ENCODE measurements at places on chromosomes 12 and 14. TPM values are rescaled to one million over a fixed set of nuclear protein-coding genes. Genes with fewer than 3 reads are reported as not detected.
A peak's percentile ranks its signal among the peaks of the same experiment; 100 is the strongest.

GRCh38 chr12:61538951-61539350 is 721.3 kb upstream of the USP15 start:
- DNase-seq: no peak
- no peaks in the 10 kb centered on the region for H3K36me3 ChIP-seq
- no peak overlapping the region for H3K4me3 ChIP-seq
- no peaks in the 10 kb centered on the region for H3K4me1 ChIP-seq
- H3K27ac ChIP-seq: no peak overlapping the region

GRCh38 chr14:91996948-91997371 is 42.9 kb downstream of the TRIP11 start:
- no peak overlapping the region for H3K4me3 ChIP-seq
- H3K27me3 ChIP-seq: no peaks in the 10 kb centered on the region
- H3K36me3 ChIP-seq: peaks cover 30% of the 10 kb centered on the region
- H3K4me1 ChIP-seq: peaks cover 39% of the 10 kb centered on the region
- no peak overlapping the region for H3K27ac ChIP-seq
- DNase-seq: no peak

- H3K27me3 ChIP-seq: no peaks in the 10 kb centered on the region
- H3K4me3 ChIP-seq: no peak overlapping the region
- DNase-seq: no peak
- H3K27ac ChIP-seq: no peak overlapping the region
- no peaks in the 10 kb centered on the region for H3K36me3 ChIP-seq
These were observed 289.5 kb downstream of the RMST start for GRCh38 chr12:97752129-97752528.

DNA sequence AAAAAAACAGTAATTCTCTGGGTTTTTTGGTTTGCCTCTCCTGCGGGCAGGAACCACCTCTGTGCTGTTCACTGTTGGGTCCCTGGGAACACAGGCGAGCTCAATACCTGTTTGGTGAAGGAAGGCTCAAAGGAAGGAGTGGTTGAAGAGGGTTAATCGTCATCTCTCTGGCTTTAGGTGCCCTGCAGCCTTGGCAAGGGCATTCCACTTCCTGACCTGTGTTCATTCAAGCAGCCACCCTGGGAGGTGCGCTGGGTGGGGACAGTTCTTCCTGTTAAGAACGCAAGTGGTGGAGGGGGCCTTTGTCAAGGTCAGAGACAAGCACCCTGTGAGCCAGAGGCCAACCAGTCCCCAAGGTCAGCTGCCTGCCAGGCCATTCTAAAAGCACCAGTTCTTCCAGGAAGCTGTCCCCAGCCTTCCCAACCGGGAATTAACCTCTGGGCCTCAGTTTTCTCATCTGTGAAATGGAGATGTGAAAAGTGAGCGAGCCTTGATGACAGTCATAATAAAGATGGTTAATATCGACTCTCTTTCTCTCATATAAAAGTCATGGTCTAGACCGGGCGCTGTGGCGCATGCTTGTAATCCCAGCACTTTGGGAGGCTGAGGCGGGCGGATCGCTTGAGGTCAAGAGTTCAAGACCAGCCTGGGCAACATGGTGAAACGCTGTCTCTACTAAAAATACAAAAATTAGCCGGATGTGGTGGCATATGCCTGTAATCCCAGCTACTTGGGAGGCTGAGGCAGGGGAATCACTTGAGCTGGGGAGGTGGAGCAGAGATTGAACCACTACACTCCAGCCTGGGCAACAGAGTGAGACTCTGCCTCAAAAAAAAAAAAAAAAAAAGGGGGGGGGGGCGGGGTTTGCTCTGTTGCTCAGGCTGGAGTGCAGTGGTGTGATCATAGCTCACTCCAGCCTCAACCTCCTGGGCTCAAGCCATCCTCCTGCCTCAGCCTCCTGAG is 6.1 kb downstream of the RHOF start:
- no peaks in the 10 kb centered on the region for H3K27me3 ChIP-seq
- peaks cover 61% of the 10 kb centered on the region for H3K36me3 ChIP-seq
- DNase-seq: peak; percentile 56
- H3K4me1 ChIP-seq: peaks cover 87% of the 10 kb centered on the region

DNA sequence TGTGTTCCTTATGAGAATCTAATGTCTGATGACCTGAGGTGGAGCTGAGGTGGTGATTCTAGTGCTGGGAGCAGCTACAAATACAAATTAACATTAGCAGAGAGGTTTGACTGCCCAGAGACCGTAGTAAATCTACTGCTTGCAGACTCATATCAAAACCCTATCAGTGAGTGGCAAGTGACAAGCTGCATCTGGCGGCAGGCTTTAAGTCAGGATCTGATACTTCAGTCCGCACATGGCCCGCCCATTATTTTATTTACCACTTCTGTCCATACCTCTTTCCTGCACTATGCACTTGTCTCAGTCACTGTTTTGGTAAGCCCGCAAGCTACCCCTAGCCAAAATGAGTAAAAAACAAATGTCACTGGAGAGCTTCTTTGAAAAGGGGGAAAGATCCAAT is 11.4 kb downstream of the CEP128 start:
- DNase-seq: no peak
- H3K4me1 ChIP-seq: peaks cover 31% of the 10 kb centered on the region
- H3K27ac ChIP-seq: peak overlapping the region; percentile 85

DNA sequence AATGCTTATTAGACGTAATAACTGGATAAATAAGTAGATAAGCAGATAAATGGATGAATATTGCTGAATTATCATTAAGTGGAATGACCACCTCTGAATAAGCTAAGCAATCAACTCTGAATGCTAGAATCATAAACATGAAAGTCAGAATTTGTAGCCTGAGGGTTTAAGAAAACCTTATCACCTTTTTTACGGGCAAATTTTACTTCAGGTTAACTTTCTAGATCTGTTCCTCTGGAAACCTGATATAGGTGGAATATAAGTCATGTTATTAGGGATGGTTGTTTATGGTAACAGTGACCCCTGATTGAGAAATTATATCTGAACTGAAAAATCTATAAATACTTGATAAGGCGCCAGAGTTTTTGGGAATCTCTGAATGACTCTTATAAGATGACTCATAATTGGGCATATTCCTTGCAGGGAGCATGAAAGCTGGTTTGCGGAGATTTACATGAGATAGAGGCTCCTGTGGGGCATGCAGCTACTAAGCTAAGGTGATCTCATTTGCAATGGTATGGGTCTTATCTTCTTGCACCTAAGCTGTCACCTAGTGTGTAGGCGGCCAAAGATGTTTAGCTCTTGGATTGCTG is 12.1 kb downstream of the SPX start:
- peaks cover 6% of the 10 kb centered on the region for H3K4me1 ChIP-seq
- no peaks in the 10 kb centered on the region for H3K36me3 ChIP-seq
- H3K27ac ChIP-seq: no peak overlapping the region
- H3K4me3 ChIP-seq: no peak overlapping the region

DNA sequence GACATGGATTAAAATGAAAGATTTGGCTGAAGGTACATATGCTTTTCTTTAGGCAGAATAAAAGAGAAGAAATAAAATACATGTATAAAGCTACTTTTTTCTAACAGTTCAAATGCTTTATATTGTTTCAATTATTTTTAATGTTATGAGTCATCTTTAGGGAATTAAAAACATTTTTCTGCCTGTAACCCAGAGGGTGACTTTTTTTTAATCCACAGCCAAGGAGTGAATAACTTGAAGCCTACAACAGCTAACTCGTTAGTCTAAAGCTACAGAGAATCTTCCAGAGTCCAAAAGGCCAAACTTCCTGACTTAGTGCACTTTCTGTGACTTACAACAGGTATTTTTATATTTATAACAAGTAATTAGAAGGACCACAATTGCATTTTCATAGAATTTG is 151.6 kb downstream of the SEC23A start:
- peaks cover 4% of the 10 kb centered on the region for H3K27me3 ChIP-seq
- H3K36me3 ChIP-seq: no peaks in the 10 kb centered on the region

- H3K27me3 ChIP-seq: peaks cover 29% of the 10 kb centered on the region
- H3K27ac ChIP-seq: no peak overlapping the region
- no peaks in the 10 kb centered on the region for H3K36me3 ChIP-seq
- no peak overlapping the region for H3K4me3 ChIP-seq
- DNase-seq: no peak
- no peaks in the 10 kb centered on the region for H3K4me1 ChIP-seq
These were observed 19.9 kb upstream of the MSI1 start for GRCh38 chr12:120388691-120389481.

GRCh38 chr14:59768855-59769375 is 101.7 kb downstream of the RTN1 start:
- H3K27ac ChIP-seq: no peak overlapping the region
- no peaks in the 10 kb centered on the region for H3K36me3 ChIP-seq
- DNase-seq: no peak
- H3K27me3 ChIP-seq: peaks cover 6% of the 10 kb centered on the region
- H3K4me1 ChIP-seq: no peaks in the 10 kb centered on the region

DNA sequence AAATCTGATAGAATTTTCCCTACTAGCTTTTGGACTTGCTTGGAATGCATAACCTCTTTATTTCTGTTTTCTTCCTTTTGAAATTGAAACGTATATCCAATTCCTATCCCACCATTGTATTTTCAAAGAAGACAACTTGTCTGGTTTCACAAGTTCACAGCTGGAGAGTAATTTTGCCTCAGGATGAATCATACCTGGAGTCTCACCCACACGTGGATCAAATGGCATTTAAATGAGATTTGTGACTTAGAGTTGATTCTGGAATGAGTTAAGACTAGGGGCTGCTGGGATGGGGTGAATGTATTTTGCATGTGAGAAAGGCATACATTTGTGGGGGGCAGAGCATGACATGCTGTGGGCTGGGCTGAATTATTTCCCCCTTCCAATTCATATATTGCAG is 516.5 kb upstream of the MGAT4C start:
- DNase-seq: no peak
- no peaks in the 10 kb centered on the region for H3K36me3 ChIP-seq
- H3K27ac ChIP-seq: no peak overlapping the region
- no peak overlapping the region for H3K4me3 ChIP-seq

DNA sequence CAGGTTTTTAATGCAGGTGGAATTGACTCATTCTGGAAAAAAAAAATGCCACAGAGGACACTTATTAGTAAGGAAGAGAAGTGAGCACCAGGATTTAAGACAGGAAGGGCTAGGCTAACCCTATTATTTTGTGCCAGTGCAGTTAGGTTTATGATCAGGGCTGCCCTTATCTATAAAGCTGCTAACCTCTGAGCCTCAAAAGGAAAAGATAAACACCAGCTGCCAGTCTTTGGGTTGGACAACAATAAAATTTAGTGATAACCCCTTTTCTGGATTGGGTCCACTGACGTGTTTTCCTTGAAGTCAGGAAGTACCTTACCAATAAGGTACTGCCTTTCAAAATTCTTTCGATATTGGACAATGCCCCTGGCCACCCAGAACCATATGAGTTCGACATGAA is 128.9 kb downstream of the NUBPL start:
- no peak overlapping the region for H3K4me3 ChIP-seq
- H3K27me3 ChIP-seq: no peaks in the 10 kb centered on the region
- no peaks in the 10 kb centered on the region for H3K4me1 ChIP-seq

DNA sequence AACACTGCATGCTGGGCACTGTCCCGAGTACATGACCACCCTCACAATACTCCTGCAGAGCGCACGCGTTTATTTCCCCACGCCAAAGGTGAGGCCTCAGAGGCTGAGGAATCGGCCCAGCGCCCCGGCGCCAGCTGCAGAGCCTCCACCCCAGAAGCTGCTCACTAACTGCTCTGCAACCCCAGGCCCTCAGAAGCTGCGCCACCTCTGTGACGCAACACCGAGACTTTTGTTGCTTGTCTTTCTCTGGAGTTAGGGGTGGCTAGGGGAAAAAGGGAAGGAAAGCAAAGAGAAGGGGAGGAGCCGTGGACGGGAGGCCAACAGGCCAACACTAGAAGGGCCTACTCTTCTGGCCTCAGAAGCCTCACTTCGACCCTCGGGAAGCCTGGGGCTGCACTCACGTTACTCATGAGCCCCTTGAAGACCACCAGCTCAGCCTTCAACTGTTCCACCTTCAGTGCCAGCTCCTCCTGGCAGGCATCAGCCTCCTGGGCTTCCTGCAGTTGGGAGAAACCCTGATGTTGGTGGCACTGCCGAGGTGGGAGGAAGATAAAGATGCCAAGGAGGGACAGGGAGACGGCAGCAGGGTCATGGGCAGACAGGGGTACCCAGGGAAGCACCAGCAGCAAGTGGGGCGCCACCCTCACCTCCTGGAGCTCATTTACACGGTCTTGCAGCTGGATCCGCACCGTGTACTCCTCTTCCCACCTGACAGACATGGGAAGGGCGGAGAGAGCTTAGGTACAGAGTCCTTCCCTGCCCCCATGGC is 5.4 kb downstream of the IFFO1 start:
- no peak for DNase-seq
- peaks cover 44% of the 10 kb centered on the region for H3K4me1 ChIP-seq
- no peaks in the 10 kb centered on the region for H3K27me3 ChIP-seq
- no peak overlapping the region for H3K4me3 ChIP-seq
- H3K27ac ChIP-seq: no peak overlapping the region
- peaks cover 20% of the 10 kb centered on the region for H3K36me3 ChIP-seq

DNA sequence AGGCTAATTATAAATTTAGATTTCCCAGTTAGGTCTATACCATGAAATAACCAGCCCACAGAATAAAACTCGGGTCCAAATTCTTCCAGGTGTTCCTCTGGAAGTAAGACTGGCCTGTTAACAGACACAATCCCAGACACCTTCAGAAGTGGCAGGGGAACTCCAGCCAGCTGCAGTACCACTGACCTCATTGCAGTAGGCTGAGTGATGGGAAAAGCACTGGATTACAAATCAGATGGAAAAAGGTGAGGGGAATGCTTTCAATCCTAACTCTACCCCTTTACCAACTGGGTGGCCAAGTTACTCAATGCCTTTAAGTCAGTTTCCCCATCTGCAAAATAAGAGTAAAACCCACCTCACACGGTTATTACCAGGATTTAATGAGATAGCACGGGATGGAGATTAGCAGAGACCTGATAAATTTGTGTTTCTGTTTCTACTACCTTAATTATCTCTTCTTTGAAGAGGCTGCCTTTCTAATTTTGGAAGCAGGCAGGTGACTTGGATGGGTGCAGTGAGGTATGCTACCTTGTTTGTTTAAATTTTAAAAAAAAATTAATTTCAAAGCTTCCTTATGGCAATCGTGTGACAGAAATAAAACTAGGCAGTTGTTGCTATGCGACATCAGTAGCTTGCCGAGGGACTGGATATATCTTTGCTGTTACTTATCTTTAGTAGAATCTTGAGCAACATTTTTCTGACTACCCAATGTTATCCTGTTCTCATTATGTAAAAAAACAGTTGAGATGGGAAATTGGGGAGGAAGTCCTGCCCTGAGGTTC is 167.3 kb upstream of the GRIN2B start:
- no peak overlapping the region for H3K27ac ChIP-seq
- no peaks in the 10 kb centered on the region for H3K4me1 ChIP-seq
- H3K27me3 ChIP-seq: peaks cover 4% of the 10 kb centered on the region
- H3K4me3 ChIP-seq: no peak overlapping the region

- peaks cover 70% of the 10 kb centered on the region for H3K4me1 ChIP-seq
- no peak overlapping the region for H3K4me3 ChIP-seq
- H3K36me3 ChIP-seq: peaks cover 4% of the 10 kb centered on the region
- no peak for DNase-seq
- H3K27ac ChIP-seq: no peak overlapping the region
These were observed 38.0 kb downstream of the BTG1 start for GRCh38 chr12:92107621-92108131.

The RNF212B gene
- total RNA-seq: not detected

The BHLHE41 gene
- not detected for total RNA-seq

Data from activated CD4-positive, alpha-beta T cell treated with anti-CD3 and anti-CD28 coated beads for 36 hours (primary cell).